Activated naive CD4-positive, alpha-beta T cell treated with anti-CD3 and anti-CD28 coated beads, Interleukin-2, amount 50 U/mL, for 72 hours (primary cell): ENCODE measurements at places on chromosomes 7 and 10. TPM values are rescaled to one million over a fixed set of nuclear protein-coding genes. Genes with fewer than 3 reads are reported as not detected.

Gene GLCCI1
- 20.9 TPM for total RNA-seq

Gene ADRA2A
- not detected for total RNA-seq

Gene AKR1C2
- not detected for total RNA-seq

Gene LRRD1
- not detected for total RNA-seq

Gene CREB3L2
- 27.1 TPM for total RNA-seq

Gene NKX1-2
- total RNA-seq = not detected

Gene MUC12
- total RNA-seq = 0.34 TPM

Gene CALML5
- not detected for total RNA-seq
